ENCODE measurements at places on chromosomes 5 and 9.

DNA sequence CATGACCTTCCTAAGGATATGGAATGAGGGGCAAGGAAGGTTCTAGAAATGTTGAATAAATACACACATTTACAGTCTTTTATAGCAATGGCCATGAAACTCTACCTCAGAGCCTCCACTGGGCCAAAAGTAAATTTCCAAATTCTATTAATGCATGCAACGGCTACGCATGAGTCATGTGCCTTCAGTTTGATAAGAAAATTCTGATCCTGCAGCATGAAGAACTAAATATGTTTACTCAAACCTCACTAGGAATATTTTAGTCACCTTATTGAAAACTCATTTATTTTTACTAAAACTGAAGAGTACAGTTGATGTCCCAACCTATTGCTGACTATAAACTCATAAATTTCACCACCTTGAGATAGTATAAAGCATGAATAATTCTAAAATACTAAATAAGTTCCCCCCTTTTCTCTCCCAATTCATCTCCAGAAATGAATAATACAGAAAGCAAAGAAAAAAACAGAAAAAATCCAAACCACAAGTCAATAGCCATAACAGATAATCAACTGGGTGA lies 92.4 kb downstream of the GNAQ start:
- DNase-seq: no peak

- DNase-seq: no peak
These were observed 113.2 kb downstream of the PALM2AKAP2 start for GRCh38 chr9:109893241-109893640.

- no peak for DNase-seq
These were observed 276.4 kb downstream of the MEF2C start for GRCh38 chr5:88606626-88607025.

GRCh38 chr9:76414661-76415060 lies 20.4 kb upstream of the RFK start:
- DNase-seq: no peak

DNA sequence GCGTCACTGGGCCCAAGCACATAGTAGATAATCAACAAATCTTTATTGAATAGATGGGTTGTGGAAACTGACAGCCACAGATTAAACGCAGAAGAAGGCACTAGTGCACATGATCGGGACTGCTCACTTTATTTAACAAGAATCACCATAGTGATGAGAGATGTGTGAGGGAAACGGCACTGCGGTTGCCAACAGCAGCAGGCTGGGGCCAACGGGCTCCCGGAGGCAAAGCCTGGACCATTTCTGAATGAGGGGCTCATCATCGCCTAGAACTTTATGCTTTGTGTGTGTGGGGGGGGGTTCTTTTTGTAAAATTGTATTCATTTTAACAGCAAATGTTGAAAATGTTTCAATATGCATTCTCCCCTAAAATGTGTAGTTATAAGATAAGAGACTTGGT lies 61.9 kb upstream of the RUFY1 start:
- DNase-seq: no peak
